Body of pancreas (tissue), 4 donors: ENCODE measurements at places on chromosomes 5 and 9. TPM values are rescaled to one million over a fixed set of nuclear protein-coding genes. Genes with fewer than 3 reads are reported as not detected.

The GMCL2 gene
- not detected for total RNA-seq

The WWC1 gene
- total RNA-seq, result 40.0 TPM

The LCN12 gene
- 4.9 TPM for total RNA-seq

The NPR2 gene
- 5.4 TPM for total RNA-seq

The PCDHGC4 gene
- total RNA-seq, result 1.6 TPM

The GGTA1 gene
- 2.3 TPM for total RNA-seq

The ENC1 gene
- 34.0 TPM for total RNA-seq

The PALM2AKAP2 gene
- total RNA-seq, result 0.99 TPM

The SLC6A7 gene
- not detected for total RNA-seq

The SHISAL2B gene
- 0.99 TPM for total RNA-seq

The CCDC183 gene
- total RNA-seq, result 14.5 TPM

DNA sequence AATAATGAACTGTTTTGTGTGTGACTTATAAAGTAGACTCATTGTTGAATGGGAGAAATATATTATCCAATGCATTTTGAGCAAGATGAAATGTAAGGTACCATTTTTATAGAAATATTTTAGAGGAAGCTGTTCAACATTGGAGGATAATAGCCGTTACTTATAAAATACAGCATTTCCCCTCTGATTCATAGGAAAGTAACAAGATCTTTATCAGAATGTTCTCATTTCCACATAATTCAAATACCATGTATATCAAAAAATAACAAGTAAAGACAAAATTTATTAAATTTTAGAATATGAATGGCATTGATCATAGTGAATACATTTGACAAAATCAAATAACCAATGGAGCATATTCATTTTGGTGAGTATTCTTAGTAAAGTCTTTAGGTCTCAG is 346.7 kb upstream of the PTGER4 start:
- no peak overlapping the region for H3K27ac ChIP-seq
- no peak overlapping the region for H3K4me3 ChIP-seq
- DNase-seq, result no peak
- no peaks in the 10 kb centered on the region for H3K27me3 ChIP-seq
- H3K4me1 ChIP-seq, result no peaks in the 10 kb centered on the region

- no peaks in the 10 kb centered on the region for H3K36me3 ChIP-seq
- H3K4me3 ChIP-seq, result no peak overlapping the region
- no peaks in the 10 kb centered on the region for H3K4me1 ChIP-seq
- no peaks in the 10 kb centered on the region for H3K27me3 ChIP-seq
- no peak overlapping the region for H3K27ac ChIP-seq
Measured at GRCh38 chr5:36575361-36575781, 31.0 kb upstream of the SLC1A3 start.

GRCh38 chr5:168409591-168410458 is 76.4 kb upstream of the RARS1 start:
- H3K27me3 ChIP-seq, result no peaks in the 10 kb centered on the region
- H3K36me3 ChIP-seq, result peaks cover 6% of the 10 kb centered on the region
- H3K4me3 ChIP-seq, result no peak overlapping the region
- DNase-seq, result no peak
- no peak overlapping the region for H3K27ac ChIP-seq

GRCh38 chr9:35771534-35771933 is 17.5 kb upstream of the MSMP start:
- H3K27me3 ChIP-seq, result no peaks in the 10 kb centered on the region
- H3K4me3 ChIP-seq, result no peak overlapping the region
- DNase-seq, result peak; percentile 79
- H3K4me1 ChIP-seq, result peaks cover 35% of the 10 kb centered on the region
- peak overlapping the region; percentile 81 for H3K27ac ChIP-seq

GRCh38 chr9:84945878-84946538 is 276.5 kb downstream of the NTRK2 start:
- no peak overlapping the region for H3K4me3 ChIP-seq
- H3K36me3 ChIP-seq, result no peaks in the 10 kb centered on the region
- no peak overlapping the region for H3K27ac ChIP-seq
- no peaks in the 10 kb centered on the region for H3K4me1 ChIP-seq
- H3K27me3 ChIP-seq, result no peaks in the 10 kb centered on the region

GRCh38 chr5:91670122-91670521 is 287.0 kb upstream of the ARRDC3 start:
- no peak overlapping the region for H3K27ac ChIP-seq
- H3K27me3 ChIP-seq, result no peaks in the 10 kb centered on the region
- H3K4me1 ChIP-seq, result no peaks in the 10 kb centered on the region
- no peak for DNase-seq
- H3K36me3 ChIP-seq, result no peaks in the 10 kb centered on the region
- H3K4me3 ChIP-seq, result no peak overlapping the region

GRCh38 chr9:92147852-92148180 is 32.6 kb upstream of the SPTLC1 start:
- no peak overlapping the region for H3K27ac ChIP-seq
- H3K27me3 ChIP-seq, result peaks cover 3% of the 10 kb centered on the region
- DNase-seq, result no peak
- H3K36me3 ChIP-seq, result no peaks in the 10 kb centered on the region
- peaks cover 13% of the 10 kb centered on the region for H3K4me1 ChIP-seq
- no peak overlapping the region for H3K4me3 ChIP-seq

GRCh38 chr5:6457592-6457991 is 8.9 kb downstream of the UBE2QL1 start:
- no peak overlapping the region for H3K27ac ChIP-seq
- DNase-seq, result no peak
- no peaks in the 10 kb centered on the region for H3K36me3 ChIP-seq
- H3K4me1 ChIP-seq, result no peaks in the 10 kb centered on the region
- no peak overlapping the region for H3K4me3 ChIP-seq

DNA sequence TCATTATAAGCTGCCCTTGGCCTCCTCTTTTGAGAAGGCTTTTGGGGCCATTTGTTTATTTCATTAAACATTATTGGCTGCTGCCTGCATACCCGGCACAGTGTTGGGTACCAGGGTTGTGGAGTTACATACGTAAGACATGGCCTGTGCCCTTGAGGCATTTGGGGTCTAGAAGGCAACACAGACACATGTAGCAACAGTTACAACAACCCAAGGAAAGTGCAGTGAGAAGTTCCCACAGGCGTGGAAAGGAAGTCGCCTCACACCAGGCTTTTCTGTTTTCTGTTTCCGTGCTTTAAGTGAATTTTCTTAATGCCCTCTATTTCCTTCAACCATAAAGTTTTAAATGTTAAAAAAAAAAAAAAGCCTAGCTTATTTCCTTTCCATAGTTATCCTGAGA is 47.4 kb downstream of the GALNT10 start:
- no peaks in the 10 kb centered on the region for H3K36me3 ChIP-seq
- no peak overlapping the region for H3K27ac ChIP-seq
- peaks cover 23% of the 10 kb centered on the region for H3K4me1 ChIP-seq
- no peaks in the 10 kb centered on the region for H3K27me3 ChIP-seq
- no peak for DNase-seq
